ENCODE measurements at places on chromosomes 3 and 15.
A peak's percentile ranks its signal among the peaks of the same experiment; 100 is the strongest.

GRCh38 chr3:111282024-111282423 lies 210.4 kb downstream of the NECTIN3 start:
- DNase-seq: no peak

- DNase-seq: no peak
Observed at GRCh38 chr3:194974468-194975135, 288.9 kb downstream of the FAM43A start.

GRCh38 chr15:58528188-58528870 lies 96.5 kb downstream of the LIPC start:
- no peak for DNase-seq

- DNase-seq: no peak
Observed at GRCh38 chr3:172132721-172133311, 93.4 kb downstream of the FNDC3B start.

DNA sequence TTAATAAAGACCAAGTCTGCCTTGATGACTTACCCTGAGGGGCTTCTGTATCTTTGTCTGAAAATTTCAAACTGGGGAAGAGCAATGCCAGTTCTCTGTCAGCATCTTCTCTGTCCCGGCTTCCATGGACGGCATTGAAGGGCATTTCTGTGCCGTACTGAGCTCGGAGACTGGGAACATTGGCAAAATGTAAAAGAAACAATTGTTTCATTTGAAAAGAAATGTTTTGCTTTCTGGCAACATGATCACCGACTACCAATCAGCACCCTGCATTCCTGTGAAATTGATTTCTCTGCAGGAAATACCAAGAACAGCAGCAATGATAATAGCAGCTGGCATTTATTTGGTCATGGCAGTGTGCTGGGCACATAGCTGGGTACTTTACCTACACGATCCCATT lies 26.2 kb downstream of the NME9 start:
- no peak for DNase-seq

- DNase-seq: no peak
Observed at GRCh38 chr3:72957297-72957696, 39.3 kb upstream of the PPP4R2 start.

GRCh38 chr3:188177721-188178120 lies 23.8 kb downstream of the LPP start:
- no peak for DNase-seq

DNA sequence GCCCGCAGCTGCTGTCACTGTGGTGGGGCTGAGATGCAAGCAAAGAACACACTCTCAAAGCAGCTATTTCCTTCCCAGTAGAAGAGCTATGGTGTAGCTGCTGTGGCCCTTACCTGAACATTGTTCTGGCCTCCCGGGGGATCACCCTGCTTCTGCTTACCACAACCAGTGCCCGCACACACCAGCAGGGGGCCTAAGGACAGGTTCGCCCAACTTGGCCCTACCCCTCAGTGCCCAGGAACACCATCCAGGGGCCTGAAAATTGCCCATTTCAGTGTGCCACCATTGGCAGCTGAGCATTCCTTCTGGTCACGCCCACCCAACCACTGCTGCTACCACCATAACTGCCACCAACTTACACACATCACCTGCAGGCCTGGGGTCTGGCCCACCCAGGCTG lies 113.0 kb downstream of the TP63 start:
- DNase-seq: no peak

DNA sequence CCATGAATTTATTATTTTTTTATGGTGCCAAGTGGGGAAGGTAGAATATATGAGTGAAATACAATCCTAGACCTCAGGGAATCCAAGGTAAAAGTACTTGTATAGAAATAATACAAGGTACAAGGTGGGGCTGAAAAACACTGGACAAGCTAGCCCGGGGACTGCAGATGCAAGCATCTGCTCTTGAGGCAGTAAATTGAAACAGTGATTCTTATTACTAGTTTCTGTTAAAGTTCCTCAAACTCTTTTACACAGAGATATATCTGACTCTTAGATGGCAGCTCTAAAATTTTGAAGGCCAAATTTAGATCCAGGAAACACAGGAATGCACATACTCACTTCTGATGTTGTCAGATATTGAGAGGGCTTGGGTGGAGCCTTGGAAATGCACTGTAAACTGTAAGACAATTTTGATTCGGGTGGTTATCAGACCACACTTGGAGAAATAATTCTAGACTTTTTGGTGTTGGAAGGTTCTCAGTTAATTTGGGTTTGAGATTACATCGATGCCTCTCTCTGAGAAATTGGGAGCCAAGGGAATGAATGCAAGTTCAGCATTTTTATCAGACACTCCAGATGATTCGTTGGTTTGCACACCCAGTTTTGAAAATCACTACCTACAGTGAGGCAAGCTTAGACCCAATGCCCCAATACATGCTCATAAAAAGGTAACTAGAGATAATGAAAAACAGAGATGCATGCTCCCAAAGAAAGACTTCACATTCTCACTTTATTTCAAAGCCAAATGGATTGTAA lies 7.3 kb downstream of the TP63 start:
- no peak for DNase-seq

DNA sequence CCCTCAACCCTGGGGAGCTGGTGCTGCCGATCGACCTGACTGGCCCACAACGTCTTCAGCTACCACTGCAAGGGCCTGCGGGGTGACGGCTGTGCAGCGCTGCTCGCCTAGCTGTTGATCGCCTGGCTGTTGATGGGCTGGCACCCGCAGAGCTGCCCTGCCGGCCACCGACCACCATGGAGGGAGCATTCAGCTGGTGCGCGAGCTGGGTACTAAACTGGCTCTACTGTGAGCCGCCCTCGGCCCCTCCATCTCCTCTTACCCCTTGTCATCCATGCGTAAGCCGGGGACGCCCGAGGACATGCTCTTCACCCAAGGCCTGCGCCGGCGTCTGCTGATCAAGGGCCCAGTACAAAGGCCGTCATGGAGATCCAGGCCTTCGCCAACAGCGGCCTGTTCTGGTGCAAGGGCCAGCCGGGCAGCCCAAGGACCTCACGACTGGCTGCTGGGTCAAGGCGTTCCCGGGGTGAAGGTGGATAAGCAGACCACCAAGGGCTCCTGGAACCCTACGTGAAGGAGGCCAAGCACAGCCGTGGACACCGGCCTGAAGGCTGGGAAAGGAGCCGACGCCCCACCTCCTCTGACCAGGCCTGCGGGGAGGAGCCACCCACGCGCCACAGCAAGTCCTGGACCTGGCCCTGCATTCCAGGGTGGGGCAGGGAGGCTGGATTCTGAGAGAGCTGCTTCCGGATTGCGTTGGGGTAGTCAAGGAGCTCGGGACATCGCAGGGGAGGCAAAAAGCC lies 46.9 kb downstream of the SFMBT1 start:
- no peak for DNase-seq

- no peak for DNase-seq
Observed at GRCh38 chr15:80031841-80032240, 27.6 kb upstream of the ZFAND6 start.

DNA sequence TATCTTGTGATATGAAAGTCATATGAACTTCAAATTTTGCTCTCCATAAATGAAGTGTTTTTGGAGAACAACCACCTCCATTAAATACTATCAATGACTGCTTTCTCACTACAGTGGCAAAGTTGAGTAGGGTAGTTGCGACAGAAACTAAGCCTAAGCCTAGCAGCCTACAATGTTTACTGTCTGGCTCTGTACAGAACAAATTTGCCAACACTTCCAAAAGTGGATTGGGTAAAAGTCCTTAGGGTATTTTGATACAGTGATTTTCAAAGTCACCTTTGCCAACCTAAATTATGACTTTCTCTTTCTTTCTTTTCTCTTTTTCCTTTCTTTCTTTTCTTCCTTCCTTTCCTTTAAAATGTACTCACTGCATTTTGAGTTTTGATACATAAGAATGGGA lies 142.6 kb downstream of the PLCL2 start:
- no peak for DNase-seq

- DNase-seq: no peak
Observed at GRCh38 chr15:53331328-53332190, 427.9 kb downstream of the WDR72 start.

DNA sequence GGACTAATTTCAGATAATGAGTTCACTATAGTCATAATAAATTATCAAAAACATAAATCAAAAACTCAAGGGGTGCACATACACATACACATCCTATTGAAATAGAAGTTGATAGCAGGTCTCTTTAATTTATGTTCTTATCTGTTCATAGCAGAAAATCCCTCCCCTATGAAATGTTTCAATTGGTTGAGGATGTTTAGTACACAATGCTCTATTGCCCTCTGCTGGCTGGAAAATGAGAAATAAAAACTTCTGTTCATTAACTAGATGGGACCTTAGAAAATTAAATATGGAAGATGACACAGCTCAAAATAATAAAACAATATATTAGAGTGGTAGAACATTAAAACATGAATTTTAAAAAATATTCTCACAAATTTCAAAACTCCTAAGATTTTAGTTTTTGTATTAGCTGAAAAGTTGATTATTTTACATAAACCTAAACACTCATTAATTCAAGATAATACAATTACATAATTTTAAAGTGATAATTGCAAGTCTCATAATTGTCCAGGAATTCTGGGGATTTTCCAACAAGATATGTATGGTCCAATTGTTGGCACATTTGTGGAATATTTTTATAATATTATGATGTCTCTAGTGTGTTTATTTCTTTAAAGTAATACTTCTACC lies 735.0 kb downstream of the ROBO1 start:
- DNase-seq: peak; percentile 51

DNA sequence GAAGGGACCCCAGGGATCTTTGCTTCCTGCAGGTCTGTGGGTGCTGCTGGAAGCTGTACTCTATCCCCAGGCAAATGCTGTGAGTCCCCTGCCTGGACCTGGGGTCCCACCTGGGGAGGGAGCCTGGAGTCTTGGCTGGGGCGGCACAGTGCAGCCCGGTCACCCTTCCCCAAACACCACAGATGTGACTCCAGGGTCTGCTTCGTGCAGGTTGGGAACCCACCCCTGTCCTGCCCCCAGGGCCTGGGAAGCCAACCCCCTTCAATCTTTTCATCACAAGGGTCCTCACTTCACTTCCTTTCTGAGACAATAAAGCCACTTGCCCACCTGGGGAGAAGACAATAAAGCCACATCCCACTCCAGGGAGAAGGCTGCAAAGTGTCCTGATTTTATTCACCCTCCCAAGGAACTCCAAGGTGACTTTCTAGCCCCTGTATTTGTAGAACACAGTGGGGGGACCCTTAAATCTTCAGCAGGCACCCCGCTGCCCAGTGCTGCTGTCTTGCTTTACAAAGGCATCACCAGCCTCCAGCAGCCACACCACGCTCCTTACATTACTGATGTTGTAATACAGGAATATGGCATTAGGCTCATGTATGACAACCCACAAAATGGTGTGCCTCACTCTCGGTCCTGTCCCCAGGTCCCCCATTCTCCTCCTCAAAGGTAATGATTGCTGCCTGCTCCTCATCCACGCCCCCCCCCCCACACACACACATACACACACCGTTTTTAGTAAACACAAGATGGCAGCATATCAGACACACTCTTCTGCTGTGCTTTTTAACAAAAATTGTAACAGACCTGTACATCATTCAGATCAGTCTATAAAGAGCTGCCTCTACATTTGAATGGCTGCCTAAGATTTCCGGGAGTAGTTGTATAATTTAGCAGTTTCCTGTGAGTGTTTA lies 9.9 kb downstream of the C3orf22 start:
- no peak for DNase-seq

DNA sequence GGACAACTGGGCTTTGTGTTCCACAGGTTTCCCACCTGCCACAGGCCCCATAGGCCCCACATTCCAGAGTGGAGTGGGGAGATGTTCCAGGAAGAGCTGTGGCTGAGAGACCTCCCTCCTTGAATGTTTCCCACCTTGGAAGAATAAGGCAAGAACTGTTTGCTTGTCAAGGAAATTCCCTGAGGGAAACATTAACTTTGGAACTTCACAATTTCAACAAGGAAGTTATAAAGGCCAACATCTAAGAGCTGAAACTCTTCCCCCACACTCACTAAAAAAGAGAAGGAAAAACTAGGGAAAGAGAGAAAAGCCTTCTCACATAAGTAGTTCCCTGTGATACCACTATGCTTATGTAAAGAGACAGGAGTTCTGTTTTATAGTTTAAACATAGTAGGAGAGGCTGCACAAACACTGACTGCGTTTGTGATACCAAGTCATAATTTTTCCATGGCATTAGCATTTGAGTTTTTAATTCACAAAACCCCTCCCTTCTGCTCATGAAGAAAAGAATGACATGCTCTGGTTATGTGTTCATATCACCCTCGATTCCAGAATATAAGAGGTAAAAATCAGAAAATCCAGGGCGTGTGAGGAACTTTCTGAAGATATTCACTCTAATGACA lies 39.8 kb upstream of the SPRED1 start:
- DNase-seq: no peak

DNA sequence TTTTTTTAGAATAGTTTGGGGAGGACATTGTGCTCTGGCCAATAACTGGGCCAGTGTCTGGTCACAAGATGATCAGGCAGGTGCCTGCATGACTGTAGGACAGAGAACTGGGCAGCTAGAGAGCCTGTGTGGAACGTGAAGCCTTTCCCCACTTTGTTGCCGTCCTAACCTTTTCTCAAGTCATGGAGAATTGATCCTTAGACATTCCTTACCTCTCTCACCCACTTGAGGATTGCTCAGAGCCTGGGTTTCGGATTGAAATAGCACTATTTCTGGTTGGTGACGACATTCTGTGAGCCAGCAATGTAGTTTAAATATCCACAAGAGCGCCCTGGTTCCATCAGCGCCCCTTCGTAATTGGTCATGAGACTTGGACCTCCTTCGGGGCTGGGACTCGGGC lies 138.4 kb downstream of the IGF1R start:
- no peak for DNase-seq

- DNase-seq: no peak
Observed at GRCh38 chr3:147415286-147415685, 6.1 kb downstream of the ZIC1 start.

DNA sequence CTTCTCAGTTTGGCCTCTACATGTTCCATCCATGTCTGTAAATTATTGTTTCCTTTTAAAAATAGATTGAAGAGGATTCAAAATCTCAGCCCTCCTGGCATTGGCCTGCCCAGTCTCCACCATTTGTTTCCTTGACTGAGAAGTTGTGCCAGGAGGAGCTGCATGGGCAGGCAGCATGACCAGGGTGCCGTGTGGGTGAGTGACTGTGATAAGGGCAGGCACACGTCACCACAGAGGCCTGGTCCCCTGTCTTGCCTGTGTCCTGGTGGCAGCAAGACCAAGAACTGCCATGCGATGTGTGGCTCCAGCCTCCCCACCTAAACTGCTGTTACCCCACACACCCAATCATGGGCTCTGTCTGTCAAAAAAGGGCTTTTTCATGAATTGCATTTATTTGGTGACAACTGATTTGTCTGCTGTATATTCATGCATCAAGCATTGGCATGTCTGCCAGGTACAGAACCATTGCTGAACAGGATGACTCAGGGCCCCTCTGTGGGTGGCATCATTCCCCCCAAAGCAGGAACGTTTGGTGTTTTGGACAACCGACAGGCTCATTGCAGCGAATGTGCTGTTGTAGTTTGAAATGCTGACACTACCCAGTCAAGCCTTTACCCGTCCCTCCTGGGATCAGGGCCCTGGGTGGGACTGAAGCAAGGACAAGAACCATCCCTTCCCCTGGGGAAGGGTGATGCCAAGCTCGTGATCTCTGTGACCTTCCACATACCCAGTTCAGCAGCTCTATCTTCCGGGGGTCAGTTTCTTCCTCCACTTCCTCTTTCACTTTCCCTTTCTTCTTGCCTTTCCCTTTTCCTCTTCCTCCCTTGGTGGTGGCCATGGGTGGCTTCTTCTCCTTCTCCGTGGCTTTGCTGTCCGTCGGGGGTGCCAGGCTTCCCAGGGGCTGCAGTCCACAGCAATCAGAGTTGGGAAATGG lies 51.6 kb downstream of the TRPM1 start:
- peak; percentile 33 for DNase-seq
